ENCODE measurements at places on chromosomes 16 and 17.

DNA sequence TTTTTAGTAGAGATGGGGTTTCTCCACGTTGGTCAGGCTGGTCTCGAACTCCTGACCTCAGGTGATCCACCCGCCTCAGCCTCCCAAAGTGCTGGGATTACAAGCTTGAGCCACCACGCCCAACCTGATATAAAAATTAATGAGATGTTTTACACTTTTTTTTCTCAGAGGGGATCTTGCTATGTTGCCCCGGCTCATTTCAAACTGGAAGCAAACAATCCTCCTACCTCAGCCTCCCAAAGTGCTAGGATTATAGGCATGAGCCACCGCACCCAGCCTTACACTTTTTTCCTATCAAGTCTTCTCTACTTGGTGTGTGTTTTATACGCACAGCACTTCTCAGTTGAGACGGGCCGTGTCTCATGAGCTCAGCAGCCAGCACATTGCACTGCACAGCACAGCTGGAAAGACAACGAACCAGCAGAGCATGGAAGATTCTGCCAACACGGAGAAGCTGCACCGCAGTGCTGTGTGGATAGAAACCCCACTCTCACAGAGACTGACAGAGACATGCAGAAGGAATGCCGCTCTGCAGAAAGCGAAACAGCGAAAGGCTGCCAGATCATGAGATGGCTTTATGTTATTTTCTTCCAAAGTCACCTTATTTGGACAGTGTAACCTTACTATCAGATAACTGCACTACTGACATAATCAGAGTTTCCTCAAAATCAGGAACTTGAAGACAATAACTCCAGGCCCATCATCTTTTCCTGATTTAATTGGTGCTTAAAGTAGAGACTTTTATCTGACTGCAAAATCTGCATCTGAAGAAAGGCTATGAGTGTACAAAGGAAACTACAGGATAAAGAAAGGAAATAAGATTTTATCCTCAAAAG, 6.5 kb upstream of the QRICH2 start:
- no peak for DNase-seq

DNA sequence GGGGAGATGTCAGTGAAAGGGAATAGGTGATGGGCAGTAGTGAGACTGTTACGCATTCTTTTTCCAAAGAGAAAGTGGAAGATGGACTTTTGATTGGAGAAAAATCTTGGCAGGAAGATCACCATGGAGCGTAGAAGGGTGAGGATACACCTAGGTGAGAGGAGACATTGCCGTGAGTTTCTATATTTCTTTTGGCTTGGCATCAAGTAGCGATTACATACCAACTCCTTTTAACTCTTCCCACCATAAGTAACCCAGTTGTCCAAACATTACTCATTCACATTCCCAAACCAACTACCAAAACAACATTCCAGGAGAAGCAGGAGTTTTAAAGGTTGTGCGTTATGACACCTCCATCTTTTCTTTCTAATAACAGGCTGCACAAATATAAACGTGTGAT, 10.7 kb upstream of the KRT28 start:
- DNase-seq = no peak

DNA sequence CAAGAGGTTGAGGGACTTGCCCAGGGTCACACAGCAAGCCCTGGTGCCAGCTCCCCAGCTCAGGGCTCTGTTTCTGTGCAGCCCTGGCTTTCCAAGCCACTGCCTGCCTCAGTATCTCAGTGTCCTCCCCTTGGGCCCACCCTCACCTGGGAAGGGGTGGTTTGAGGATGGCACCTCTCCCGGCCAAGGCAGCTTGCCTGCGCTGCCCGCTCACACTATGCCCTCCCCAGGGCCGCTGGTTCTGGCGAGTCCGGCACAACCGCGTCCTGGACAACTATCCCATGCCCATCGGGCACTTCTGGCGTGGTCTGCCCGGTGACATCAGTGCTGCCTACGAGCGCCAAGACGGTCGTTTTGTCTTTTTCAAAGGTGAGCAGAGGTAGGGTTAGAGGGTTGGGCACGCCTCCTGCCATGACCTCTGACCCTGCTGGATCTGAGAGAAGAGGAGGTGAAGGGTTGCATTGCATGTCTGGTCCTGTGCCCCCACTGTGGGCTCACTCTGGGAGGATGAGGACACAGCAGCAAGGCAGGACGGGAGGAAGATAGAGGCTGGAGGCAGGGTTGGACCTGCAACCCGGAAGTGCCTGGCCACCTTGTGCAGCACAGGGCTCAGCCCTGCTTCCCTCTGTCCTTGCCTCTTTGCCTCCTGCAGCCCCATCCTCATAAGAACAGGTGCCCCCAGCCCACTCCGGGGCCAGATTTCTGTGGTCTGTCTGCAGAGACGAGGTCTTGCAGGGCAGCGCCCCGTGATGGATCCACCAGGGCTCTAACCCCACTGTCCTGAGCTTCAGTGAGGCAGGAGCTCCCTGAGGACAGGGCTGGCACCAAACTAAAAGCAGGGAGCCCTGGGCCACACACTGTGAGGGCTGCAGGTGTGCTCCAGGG, 16.7 kb downstream of the MMP15 start:
- DNase-seq = no peak

DNA sequence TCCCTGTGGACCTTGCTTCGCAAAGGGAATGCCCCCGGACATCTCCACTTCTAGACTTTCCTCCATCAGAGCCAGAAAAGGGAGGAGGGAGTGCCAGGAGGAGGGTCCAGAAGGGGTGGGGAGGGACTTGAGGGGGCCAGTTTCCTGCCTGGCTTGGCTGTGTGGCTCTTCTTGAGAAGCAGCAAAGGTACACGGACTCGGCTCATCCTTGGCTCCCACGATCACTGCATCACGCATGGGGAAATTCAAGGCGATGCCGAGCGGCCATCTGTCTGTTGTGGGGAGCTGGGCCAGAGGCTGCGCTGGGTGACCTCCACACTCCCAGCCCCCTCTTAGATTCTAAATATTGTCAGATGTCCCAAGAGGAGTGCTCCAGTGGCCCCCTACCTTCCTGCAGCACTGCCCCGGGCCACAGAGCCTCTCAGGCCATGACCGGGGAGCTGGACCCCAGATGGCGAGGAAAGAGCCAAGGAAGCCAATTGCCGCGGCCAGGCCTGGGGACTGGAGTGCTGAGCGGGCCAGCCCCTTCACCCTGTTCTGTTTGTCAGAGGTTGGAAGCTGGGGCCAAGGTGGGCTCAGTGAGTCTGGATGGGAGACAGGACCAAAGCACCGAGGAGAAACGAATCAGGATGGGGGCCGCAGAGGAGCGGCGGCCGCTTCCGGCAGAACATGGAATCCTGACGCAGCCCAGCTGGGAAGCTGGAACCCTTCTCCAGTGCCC, 104.5 kb downstream of the RBFOX3 start:
- DNase-seq = no peak

DNA sequence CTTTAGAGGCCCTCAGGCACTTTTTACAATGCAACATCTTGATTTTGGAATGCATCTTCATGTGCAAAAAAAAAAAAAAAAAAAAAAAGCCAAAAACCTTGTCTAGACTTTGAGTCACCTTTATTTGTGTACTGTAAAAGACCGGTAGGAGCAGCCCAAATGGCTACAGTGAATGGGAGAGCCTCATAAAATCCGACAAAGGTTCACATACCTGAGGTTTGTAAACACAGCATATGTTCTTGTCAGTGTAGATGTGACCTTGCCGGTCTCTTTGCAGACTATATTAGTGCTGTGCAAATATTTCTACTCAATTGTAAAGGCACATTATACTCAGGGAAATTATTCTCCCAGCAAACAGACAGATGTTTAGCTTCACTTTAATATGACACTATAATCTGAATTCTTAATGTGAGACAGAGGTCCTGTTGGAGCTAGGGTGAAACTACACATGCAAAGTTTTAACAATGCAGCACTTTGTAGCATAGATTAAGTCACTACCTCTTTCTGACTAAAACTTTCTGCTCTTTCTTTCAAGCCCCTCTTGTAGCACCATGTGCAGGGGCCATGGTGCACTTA, 211.3 kb downstream of the CA10 start:
- DNase-seq = no peak

GRCh38 chr16:17463335-17463734, 7.4 kb downstream of the XYLT1 start:
- no peak for DNase-seq

GRCh38 chr16:29962344-29962994, 590 bp downstream of the TMEM219 start:
- DNase-seq = no peak

DNA sequence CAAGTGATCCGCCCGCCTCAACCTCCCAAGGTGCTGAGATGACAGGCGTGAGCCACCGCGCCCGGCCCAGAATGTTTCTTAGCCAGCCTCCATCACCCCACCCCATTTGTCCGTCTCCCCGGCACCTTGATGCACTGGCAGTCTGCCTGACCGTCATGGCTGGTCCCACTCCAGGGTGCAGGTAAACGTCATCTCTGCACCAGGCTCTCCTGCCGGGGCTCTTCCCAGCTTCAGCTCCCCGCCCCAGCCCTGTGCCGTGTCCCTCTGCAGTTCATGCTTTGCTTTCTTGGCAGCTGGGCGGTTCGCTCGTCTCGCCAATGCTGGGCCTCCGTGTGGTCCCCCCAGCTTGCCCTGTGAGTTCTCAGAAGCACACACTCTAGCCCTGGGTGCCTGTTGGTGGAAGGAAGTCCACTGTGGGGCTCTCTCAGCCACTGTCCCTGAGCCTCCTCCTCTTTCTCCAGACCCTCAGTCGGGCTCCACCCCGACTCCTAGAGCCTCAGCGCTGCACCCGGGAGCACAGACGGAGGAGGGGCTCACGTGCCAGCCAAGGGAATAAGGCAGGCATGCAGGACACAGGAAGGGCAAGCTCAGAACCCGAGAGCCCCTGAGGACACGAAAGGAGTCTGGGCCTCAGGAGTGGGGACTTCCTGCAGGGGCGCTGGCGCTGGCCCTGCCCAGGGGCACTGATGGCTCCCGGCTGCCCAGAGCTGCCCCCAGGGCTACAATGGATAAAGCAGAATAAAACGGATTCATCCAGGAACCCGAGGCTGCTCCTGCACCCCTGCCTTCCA, 12.0 kb downstream of the HS3ST6 start:
- no peak for DNase-seq

DNA sequence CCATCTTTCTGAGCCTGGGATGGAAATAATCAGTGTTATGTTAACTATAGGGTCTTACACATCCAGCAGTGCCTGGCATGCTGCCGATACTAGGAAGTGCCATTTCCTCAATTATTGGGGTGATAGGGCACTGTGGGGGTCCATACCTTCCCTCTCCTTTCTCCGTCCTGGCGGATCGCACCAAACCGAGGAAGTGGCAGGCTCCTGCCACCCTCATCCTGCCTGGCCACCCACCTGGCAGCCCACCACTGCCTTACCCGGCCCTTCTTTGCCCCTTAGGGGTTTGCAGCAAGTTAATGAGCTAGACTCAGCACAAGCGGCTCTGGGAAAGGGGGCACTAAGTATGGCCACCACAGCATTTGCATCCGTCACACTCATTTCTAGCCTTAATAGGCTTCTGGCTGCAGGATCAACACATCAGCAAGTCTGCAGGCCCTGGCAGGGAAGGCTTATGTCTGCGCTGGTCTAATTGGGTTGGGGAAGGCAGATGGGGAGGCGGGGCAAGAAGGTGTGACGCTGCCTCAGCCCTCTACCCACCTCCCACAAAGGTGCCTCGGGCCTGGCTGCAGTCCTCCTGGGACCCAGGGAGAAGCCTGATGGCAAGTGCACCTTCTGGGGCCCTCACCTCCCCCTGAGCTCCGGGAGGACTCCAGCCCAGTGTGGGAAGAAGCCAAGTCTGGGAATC, 28.6 kb downstream of the DCAKD start:
- DNase-seq = no peak

DNA sequence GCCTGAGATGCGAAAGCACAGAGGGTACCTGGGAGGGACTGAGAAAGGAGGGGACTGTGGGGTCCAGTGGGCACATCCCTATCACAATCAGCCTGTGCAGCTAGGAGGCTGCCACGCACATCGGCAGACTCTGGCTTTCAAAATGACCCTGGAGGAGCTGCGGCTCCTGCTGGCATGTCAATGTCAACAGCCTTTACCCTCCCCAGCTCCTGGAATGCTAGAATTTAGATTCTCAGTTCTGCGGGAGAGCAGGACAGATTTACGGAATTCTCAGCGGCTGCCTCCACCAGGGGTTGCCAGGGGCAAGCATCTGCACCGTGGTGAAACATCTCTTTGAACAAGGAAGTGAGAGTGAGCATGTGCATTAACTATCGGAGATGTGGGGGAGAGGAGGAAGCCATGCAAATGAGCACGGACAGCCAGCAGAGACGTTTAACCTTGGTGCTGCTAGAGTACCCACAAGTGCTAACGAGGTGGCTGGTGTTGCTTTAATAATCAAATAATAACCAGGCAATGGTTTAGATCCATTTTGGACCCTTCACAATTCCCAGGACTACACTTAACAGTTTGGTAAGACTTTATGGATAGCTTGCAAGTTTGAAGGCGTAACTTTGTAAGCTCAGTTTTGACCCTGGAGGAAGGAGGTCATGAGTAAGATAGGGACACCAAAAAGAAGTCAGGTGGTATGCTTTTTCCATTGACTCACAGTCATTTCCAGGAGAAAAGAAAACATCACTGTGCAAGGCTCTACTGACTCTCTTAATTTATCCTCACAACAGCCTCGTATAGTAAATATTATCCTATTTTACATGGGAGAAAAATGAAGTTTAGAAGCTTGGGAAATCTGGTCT, 54.1 kb downstream of the XYLT1 start:
- DNase-seq = peak; percentile 26

- no peak for DNase-seq
These were observed 68.2 kb upstream of the CHMP6 start for GRCh38 chr17:80923211-80924110.

DNA sequence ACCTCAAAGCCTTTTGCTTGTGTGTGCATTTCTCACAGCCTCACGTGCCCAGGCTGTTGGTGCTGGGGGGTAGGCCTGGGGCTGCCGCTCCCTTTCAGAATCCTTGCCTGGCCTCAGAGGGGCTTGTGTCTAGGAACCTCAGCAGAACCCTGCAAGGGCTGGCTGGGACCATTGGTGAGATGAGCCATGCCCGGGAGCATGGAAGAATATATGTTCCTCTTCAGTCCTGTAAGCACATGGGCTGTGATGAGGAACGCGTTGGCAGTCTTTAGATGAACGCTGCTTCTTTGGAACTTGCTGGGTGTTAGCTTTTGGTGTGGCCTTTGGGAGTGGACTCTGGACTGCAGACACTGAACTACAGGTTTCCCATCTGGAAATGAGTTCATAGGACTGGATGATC, 32.0 kb upstream of the SLC5A10 start:
- no peak for DNase-seq

- DNase-seq = no peak
These were observed 656.4 kb upstream of the CDH8 start for GRCh38 chr16:62692685-62693084.

DNA sequence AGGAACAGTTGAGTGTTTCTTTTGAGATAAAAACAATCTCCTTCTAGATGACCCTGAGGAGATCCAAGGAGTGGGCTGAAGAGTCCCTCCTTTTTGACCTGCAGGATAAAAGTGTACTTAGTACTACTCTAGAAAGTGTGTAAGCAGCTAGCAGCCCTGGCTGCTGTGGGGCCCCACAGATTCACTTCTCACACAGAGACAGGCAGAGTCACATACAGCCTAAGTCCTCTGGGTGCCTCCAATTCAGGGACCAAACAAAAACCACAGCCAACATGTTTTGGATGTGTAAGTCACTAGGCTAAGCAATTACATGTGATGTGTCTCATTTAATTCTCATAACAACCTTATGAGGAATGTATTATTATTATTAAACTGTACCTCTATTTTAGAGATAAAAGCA, 97.1 kb downstream of the TMEM100 start:
- no peak for DNase-seq

GRCh38 chr17:3020381-3020780, 43.0 kb downstream of the OR1D5 start:
- no peak for DNase-seq
